Stimulated activated CD4-positive, alpha-beta T cell treated with anti-CD3 and anti-CD28 coated beads, TNF-alpha, amount 100 ng/mL, for 48 hours (primary cell): ENCODE measurements at places on chromosomes 2 and 18.

DNA sequence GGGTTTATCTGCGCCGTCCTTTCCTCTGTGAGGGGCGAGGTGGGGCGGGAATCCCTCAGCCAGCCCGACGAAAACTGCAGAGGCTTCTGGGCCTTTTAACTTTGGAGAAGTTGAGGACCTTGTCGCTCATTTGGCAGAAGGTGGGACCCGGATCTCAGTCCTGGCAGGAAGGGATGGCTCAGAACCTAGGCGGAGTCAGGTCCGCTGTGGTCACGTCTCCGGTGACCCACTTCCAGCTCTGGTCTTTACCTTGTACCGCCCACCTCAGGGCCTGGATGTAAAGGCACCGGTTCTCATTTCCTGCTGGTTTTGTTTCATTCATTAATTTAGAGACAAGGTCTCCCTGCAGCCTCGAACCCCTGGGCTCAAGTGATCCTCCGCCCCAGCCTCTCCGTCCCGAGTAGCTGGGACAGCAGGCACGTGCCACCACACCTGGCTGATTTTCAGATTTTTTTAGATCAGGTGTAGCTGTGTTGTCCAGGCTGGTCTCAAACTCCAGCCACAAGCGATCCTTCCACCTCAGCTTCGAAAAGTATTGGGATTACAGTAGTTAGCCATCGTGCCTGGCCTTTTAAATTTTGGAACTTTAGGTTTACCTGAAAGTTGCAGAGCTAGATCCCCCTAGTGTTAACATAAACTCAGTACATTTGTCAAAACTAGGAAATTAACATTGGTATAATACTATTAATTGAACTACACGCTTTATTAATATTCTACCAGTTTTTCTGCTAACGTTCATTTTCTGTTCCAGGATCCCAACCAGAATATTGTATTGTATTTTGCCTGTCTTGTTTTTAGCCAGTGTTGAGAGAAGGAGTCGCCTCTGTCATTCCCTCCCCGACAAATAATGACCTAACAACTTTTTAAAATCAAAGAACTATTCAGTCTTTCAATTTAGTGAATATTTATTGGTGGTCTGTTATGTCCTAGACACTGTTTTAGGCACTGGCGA, 852 bp downstream of the POLI start:
- DNase-seq, result no peak

- no peak for DNase-seq
These were observed 88.0 kb downstream of the TEX51 start for GRCh38 chr2:126986631-126987187.

GRCh38 chr2:157911750-157912149, 35.6 kb upstream of the ACVR1 start:
- no peak for DNase-seq

DNA sequence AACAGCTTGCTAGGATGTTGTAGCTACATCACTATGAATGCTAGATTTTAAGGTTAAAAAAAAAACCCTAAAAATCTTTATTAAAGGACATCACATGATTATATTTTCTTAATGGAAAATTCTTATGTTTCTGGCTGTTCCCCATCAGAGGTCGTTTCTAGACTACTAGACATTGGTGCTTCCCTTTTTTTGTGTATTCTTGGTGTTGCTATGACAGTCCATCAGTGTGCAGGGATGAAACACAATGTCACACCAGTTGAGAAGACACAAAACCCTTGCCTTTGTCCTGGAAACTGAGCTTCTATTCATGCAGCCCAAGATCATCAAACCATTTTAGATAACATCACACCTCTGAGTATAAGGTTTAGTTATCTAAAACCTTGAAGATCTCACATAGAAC, 19.9 kb upstream of the TMEM131 start:
- no peak for DNase-seq

DNA sequence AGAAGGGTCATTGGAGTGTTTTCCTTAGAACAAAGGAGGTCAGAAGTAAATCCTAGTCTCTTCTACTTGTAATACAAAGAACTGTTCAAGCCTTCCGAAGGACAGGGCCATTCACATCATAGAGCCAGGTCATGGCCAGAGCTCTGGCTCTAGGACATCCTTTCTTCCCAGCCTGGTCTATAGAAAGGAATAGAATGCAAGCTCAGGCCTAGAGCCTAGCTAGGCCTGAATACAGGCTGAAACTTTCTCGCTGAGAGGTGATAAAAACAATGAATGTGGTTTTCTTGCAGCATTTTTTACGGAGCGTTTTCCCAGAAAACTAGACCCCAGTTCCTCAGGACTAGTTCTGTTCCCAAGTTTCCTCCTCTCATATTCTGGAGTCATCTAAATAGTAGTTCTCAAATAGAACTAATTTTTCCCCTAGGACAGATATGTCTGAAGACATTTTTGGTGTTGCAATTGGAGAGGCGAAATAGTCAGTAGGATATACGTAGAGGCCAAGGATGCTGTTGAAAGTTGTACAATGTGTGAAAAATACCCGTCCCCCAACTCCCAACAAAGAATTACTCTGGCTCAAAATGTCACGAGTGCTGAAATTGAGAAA, 6.8 kb downstream of the UGT1A6 start:
- no peak for DNase-seq

- no peak for DNase-seq
These were observed 11.9 kb downstream of the IL1B start for GRCh38 chr2:112824694-112825085.

- no peak for DNase-seq
These were observed 65.8 kb upstream of the SLC35F5 start for GRCh38 chr2:113822087-113822815.

DNA sequence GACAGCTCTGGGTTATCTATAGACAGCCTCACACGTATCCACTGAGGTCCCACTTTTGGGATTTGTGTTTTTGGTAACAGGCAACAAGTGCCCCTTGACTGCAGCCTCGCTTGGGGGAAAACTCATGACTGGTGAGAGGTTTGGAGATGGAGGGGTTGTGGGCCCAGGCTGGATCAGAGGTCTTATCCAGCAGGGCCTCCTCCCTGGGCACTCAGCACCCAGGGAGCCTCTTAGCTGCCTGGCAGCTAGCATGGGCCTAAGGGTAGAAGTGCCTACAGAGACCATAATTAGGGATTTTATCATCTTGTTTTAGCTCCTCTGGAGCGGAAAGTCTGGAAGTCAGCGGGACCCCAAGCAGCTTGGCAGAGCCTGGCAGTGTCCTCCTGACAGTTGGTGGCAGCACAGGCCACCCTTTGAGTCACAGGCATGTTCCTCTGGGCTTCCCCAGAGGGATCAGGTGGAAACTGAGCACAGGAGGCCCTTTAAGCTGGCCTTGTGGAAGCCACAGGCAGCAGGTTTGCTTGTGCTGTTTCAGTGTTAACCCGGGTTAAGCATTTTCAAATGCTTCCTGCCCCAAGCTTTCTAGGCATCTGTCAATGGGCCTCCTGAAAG, 143.1 kb downstream of the KCTD1 start:
- DNase-seq, result no peak

DNA sequence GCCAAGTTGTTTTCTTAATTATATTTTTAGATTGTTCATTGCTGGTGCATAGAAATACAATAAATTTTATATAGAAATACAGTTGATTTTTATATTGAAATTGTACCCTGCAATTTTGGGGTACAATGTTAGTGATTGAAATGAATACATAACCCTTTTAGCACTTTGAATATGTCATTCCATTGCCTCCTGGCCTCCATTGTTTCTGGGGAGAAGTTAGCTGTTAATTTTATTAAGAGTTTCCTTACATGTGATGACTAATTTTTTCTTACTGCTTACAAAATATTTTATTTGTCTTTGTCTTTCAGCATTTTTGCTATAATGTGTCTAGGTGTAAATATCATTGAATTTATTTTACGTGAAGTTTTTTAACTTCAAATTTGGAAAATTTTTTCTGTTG, 176.5 kb upstream of the DCC start:
- no peak for DNase-seq

DNA sequence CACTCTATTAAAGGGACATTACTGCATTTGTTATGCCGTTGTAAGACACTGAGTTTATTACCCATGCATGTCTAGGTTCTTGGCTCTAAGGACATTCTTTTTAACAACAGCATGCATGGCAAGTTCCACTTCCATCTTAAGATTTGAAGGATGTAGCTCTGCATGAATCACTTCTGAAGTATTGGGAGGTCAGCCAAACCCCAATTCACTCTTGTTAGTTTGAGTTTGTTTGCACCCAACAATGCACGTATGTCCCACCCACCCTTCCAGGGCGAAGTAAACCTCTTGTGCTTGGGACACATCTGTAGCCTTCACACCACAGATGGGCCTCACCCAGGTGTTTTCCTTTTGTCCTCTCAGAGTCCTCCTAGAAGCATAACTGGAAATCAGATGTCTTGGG, 5.6 kb upstream of the LAMA3 start:
- no peak for DNase-seq
